ENCODE measurements at places on chromosomes 13 and 19.
A peak's percentile ranks its signal among the peaks of the same experiment; 100 is the strongest.

- DNase-seq: peak; percentile 77
Measured at GRCh38 chr19:17337675-17338432, 501 bp downstream of the GTPBP3 start.

GRCh38 chr13:30313311-30313710 lies 6.0 kb upstream of the KATNAL1 start:
- DNase-seq: no peak

GRCh38 chr13:21461131-21461530 lies 2.0 kb upstream of the ZDHHC20 start:
- DNase-seq: no peak

GRCh38 chr13:76086729-76087128 lies 450.6 kb downstream of the LMO7 start:
- no peak for DNase-seq

DNA sequence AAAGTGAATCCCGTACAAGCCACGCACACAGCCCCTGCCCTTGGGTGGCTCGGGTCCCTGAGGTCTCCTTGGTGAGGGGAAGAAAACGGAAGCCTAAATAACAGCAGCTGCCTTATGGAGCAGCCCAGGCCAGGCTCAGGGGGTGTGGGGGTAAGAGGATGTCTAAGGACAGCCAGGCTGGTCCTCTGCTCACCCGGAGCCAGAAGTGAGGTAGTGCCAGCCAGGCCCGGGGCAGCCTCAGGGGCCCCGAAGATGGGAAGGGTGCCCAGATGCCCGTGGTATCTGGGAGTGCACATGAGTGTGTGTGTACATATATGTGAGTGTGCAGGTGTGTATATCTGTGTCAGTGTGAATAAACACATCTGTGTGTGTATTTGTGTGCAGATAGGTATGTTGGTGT lies 38.4 kb upstream of the PEPD start:
- DNase-seq: no peak

GRCh38 chr19:18865973-18866799 lies 29.8 kb downstream of the CERS1 start:
- DNase-seq: peak; percentile 96

Data from GM20000 (cell line).